Iris pigment epithelial cell (primary cell): ENCODE measurements at places on chromosomes 1 and 21.

- no peak for DNase-seq
Observed at GRCh38 chr21:17440969-17441368, 71.9 kb upstream of the CXADR start.

GRCh38 chr1:4310396-4310923, 343.9 kb upstream of the AJAP1 start:
- DNase-seq, result no peak

GRCh38 chr1:184556665-184557064, 169.8 kb downstream of the C1orf21 start:
- no peak for DNase-seq

- peak; percentile 38 for DNase-seq
Observed at GRCh38 chr1:52571783-52572182, 18.9 kb upstream of the TUT4 start.

GRCh38 chr1:104804147-104804546, 1054.4 kb downstream of the AMY1C start:
- no peak for DNase-seq

GRCh38 chr1:116957646-116958045, 43.9 kb upstream of the CD101 start:
- no peak for DNase-seq

GRCh38 chr1:240000634-240001033, 91.0 kb upstream of the FMN2 start:
- peak; percentile 82 for DNase-seq

- no peak for DNase-seq
Observed at GRCh38 chr1:245721488-245721887, 566.7 kb downstream of the KIF26B start.

DNA sequence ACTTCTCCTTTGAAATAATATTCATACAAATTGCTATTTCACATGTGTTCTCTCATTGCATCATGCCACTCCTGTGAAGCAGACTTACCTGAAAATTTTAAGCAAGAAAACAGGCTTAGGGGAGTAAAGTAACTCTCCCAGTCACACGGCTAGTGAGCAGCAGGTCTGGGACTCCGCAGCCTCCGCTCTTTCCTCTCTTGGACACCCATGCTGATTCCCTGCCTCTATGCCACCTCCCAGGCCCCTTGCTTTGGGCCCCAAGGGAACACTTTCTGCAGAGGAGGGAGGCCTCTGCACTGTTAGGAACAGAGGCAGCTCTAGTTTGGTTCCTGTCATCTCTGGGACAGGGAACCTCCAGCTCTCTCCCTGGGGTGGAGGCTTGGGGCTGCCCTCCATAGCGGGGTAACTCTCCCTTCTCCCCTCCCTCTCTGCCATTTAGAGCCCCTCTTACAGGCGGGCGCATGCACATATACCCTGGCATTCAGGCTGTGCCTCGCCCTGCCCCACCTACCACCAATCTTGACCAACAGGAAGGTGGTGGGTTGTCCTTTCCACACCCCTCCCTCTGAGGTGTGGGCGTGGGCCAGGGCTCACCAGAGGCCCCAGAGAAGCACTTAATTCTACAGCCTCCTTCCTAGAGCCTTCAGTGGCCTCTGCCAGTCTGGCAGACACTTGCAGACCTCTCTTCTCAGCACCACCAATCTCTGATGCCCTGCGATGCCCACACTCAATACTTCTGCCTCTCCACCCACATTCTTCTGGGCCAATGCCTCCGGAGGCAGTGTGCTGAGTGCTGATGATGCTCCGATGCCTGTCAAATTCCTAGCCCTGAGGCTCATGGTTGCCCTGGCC, at the start of gene RXFP4:
RXFP4 (plus strand) TSS at position 646 of the 852 bp plus-strand sequence; CDS start at position 718, 72 bp downstream.
- no peak for DNase-seq

DNA sequence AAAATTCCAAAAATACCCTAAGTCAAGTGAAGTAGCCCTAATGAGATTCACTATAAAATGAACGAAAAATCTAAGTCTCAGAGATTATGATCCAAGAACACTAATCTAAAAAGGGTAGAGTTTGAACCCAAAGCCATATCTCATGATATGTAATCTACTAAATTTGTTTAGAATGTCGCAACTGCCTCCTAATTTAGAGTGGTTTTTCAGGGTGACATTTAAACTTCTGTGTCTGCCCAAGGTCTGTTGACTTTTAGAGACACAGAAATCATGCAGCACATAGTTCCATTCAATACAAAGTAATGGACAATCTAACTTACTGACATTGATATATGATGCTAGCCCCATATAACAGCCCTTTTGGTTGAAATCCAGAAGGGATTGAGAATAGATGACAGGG, 28.9 kb downstream of the FMO3 start:
- no peak for DNase-seq

- no peak for DNase-seq
Observed at GRCh38 chr1:209673631-209674417, 1.4 kb upstream of the G0S2 start.

- no peak for DNase-seq
Observed at GRCh38 chr1:84988588-84988987, 8.3 kb downstream of the MCOLN2 start.

GRCh38 chr1:62295921-62296491, 23.2 kb downstream of the KANK4 start:
- DNase-seq, result peak; percentile 77

DNA sequence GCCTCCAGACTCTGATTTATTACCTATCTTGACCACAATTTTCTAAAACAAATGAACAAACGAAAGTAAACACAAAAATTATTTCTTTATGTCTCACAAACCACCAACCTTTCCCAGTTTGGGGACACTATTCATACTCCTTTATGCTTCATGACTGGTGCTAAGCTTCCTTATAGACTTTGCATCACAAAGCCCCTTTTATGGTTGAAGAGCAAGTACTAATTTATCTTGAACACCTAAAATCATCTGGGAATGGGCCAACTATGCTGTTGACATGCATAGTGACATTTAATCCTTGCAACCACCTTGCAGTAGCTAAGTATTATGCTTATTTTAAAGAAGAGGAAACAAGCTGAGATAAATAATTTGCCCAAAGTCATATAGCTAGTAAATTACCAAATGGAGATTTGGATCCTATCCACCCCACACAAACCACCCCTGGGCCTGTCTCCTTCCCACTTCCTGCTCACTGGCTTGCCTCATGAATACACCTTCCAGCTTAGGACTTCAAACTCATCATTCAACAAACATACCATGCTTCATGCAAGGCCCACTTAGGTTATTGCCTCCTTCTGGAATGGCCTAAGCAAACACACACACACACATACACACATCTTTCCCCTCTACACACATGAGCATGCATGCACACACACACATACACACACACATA, 192.2 kb downstream of the PLPP3 start:
- no peak for DNase-seq

DNA sequence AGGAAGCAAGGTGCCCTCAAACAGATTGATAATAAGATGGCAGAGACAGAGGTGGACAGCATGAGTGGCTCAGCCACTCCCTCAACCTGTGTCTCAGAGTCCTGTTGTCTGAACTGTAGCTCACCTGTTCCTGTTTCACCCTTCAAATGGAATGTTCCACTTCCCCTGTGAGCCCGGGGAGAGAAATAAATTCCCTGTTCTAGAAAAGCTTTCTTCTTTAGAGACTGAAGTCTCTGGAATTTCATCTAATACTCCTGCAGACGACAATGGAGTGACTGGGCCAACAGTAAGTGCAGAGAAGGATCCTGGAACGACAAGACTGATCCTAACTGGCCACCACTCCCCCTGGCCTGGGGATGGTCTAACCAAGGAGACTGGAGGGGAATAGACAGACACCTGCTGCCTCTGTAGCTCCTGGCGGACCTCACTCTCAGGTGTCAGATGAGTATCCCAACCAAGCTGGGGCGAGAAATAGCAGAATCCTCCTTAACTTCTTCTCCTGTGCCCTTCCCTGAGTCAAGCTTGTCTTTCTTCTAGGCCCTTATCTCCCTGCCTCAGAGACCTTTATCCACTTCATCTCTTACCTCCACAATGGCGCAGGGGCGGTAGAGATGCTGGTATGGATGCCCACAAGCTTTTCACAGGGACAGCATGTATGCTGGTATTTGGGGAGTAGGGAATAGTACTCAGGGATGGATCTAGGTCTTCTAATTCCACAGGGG, 45.4 kb downstream of the PLEKHA6 start:
- no peak for DNase-seq

- DNase-seq, result peak; percentile 13
Observed at GRCh38 chr1:214029796-214030195, 42.0 kb downstream of the PROX1 start.

DNA sequence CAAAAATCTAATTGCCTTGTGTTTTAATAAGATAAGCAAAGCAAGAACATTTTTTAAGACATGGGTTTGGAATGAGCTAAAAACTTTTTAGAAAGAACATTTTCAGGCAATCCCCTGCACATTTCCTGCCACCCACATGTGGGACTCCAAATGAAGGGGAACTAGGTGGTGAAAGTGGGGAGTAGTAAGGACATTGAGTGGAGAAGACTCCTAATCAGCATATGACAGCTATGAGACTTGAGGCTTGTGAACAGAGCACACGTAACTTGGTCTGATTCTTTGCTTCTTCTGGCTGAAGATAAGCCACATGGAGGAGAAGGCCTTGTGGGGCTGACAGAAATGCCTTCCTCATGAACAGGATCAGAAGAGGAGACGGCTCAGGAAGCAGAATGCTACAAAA, 50.3 kb downstream of the FCER1A start:
- no peak for DNase-seq

DNA sequence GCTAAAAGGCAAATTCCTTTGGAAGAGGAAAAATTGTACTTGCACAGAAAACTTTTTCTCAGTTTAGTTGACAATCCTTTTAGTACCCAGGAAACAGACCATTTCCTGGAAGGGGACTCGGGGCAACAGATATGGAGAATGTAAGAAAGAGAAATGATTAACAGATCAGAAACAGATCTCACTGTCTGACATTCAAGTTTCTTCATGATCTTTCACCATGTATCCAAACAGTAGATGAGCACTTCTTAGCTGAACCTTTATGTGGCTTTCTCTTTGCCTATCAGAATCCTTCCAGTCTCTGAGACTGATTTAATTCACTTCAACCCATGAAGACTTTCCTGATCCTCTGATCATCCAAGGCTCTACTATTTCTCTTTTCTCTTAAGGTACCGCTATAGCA, 2.7 kb downstream of the TTLL7 start:
- DNase-seq, result no peak

DNA sequence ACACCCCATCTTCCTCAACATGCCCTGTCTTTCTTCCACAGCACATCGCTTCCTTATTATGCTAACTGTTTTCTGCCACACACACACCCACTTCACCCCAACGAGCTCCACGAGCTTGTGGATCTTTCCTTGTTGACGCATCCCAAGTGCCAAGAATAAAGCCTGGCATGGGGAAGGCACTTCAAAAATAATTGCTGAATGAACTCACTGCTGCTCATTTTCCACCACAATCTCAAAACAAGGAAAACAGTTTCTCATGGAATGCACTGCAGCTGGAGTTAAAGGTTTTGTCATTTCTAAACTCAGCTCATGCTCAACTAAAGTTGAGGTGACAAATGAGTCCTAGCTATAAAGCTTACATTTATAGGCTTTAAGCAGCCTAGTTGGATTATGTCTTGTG, 86.0 kb downstream of the TIAM1 start:
- no peak for DNase-seq

DNA sequence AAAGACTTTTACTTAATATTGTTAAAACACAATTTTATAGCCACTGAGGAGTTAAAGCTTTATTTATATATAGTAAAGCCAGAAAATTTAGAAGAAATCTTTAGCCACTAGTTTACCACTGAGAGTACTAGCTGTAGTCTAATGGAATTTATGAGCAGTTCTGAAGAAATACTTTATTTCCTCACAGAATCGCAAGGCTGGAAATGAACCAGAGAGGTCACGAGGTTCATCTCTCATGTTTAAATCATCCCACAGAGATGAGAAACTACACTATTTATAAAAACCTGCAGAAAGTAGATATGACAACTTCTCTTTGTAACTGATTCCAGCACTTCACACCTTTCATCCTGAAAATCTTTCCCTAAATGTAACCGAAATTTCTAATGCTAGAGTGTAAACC, 26.0 kb downstream of the ADGRL4 start:
- DNase-seq, result peak; percentile 34

DNA sequence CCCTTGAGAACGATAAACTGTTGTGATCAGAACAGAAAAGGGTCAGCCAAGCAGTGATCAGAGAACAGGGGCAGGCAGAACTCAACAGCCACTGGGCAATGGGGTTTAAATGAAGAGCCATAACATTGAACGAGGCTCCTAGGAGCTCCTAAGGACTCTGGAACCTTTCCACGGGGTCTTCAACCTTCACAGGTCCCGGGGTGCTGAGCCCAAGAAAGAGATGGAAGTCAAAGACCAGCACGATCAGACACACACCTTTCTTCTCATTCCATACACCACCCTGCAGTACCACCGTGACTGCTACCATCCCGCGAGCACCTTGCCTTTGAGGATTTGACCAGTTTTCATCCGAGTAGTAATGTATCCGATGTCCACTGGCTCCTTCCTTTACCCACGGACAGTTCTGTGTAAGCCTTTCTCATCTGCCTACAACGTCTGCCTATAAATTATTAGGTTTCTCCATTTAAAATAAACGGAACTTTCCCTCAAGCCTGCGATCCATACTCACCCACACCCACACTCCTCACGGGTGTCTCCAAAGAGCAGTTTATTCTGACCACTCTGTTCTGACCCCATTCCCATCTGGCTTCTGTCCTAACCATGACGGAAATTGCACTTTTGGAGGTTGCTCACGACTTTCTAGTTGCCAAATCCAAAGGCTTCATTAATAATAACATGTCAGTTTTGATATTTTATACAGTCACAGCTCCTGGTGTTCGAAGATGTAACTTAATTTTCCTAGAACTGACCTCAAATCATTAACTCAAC, 16.8 kb upstream of the HHAT start:
- no peak for DNase-seq

DNA sequence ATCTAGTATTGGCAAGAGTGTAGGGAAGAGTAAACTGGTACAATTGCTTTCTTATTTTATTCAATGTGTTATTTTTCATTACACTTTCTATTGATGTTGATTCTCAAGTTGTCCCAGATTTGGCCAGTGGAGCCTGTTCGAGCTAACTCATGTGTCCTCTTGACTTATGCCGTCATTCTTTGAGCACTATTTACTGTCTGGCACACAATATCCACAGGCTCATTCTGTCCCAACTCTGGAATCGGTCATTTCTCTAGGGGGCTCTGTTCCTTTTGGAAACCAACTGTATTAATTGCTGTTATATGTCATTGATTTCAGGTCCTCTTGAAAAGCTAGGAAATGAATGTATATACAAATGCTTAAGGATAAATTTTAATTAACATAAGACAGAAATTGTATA, 22.4 kb upstream of the SFPQ start:
- DNase-seq, result no peak

DNA sequence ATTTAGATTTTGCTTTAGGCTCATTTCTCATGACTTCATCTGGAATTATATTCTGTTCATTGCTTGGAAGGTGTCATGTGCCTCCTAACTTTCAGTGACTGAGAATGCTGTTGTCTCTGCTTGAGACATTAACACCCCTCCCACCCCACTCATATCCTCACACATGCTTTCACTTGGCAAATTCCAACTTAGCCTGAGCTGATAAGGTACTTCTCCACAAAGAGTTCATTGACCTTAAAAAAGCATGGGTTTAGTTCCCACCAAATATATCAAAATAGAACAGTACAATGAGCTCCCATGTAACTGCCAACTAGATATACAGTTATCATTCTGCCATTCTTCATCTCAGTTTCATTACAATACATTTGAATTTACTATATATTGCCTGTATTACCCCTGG, 576.5 kb upstream of the ADGRL2 start:
- DNase-seq, result no peak

GRCh38 chr1:154181944-154182343, 10.0 kb downstream of the TPM3 start:
- no peak for DNase-seq

- no peak for DNase-seq
Observed at GRCh38 chr1:50268049-50268448, 155.2 kb downstream of the DMRTA2 start.
